ENCODE measurements at places on chromosomes 7 and 10.

DNA sequence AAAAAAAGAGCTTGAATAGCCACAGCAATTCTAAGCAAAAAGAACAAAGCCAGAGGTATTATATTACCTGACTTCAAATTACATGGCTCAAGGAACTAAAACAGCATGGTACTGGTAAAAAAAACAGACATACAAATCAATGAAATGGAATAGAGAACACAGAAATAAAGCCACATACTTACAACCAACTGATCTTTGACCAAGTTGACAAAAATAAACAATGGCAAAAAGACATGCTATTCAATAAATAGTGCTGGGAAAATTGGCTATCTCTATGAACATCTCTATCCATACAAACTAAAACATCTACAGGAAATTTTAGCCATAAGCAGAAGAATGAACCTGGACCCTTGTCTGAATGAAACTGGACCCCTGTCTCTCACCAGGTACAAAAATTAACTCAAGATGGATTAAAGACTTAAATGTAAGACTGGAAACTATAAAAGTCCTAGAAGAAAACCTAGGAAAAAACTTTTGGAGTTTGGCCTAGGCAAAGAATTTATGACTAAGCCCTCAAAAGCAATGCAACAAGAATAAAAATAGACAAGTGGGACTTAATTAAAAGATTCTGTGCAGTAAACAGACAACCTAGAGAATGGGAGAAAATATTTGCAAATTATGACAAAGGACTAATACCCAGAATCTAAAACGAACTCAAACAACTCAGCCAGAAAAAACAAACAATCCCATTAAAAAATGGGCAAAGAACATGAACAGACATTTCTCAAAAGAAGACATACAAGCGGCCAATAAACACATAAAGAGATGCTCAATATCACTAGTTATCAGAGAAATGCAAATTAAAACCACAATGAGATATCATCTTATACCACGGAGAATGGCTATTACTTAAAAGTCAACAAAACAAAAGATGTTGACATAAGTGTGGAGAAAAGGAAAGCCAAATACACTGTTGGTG lies 72.8 kb upstream of the DDC start:
- no peak for DNase-seq
- H3K4me1 ChIP-seq: peaks cover 7% of the 10 kb centered on the region
- no peak overlapping the region for H3K4me3 ChIP-seq
- H3K27me3 ChIP-seq: no peaks in the 10 kb centered on the region
- no peaks in the 10 kb centered on the region for H3K36me3 ChIP-seq

- DNase-seq: no peak
- peaks cover 19% of the 10 kb centered on the region for H3K36me3 ChIP-seq
Observed at GRCh38 chr10:89425000-89425399, 10.6 kb downstream of the IFIT5 start.

- H3K4me3 ChIP-seq: no peak overlapping the region
- H3K27me3 ChIP-seq: no peaks in the 10 kb centered on the region
- DNase-seq: peak; percentile 36
- H3K36me3 ChIP-seq: no peaks in the 10 kb centered on the region
- no peaks in the 10 kb centered on the region for H3K4me1 ChIP-seq
Observed at GRCh38 chr7:137546009-137546408, 202.5 kb upstream of the PTN start.

- no peak overlapping the region for H3K27ac ChIP-seq
- H3K36me3 ChIP-seq: no peaks in the 10 kb centered on the region
- DNase-seq: no peak
- H3K4me3 ChIP-seq: no peak overlapping the region
Observed at GRCh38 chr7:80890426-80891258, 28.2 kb downstream of the SEMA3C start.

- no peaks in the 10 kb centered on the region for H3K36me3 ChIP-seq
- no peak overlapping the region for H3K4me3 ChIP-seq
- H3K27ac ChIP-seq: no peak overlapping the region
- no peaks in the 10 kb centered on the region for H3K27me3 ChIP-seq
- no peak for DNase-seq
- peaks cover 31% of the 10 kb centered on the region for H3K4me1 ChIP-seq
Observed at GRCh38 chr10:24703700-24704099, 20.0 kb downstream of the ARHGAP21 start.
